ENCODE measurements at places on chromosomes 4 and X.

GRCh38 chr4:83362492-83363329, 28.1 kb upstream of the HPSE start:
- no peak overlapping the region for H3K27ac ChIP-seq
- no peak overlapping the region for H3K4me3 ChIP-seq
- H3K27me3 ChIP-seq: no peaks in the 10 kb centered on the region
- no peaks in the 10 kb centered on the region for H3K36me3 ChIP-seq

DNA sequence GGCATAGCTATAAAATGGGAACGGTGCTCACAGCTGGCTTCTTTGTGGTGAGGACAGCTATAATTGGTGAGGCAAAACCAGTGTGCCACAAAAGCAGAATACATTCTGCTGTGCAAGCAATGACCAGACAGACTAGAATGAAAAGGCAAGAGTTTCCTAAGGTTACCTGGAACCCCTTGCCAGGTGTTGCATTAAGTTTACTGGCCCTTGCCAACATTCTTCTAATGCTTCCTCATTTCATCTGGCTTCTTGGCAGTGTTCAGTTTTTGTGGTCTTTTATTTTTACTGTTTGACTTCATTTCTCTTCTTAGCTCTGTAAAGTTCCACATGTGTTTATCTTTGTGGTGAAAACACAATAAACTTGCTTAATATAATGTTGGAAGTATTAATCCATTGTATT, 131.4 kb downstream of the PTTG2 start:
- H3K4me3 ChIP-seq: no peak overlapping the region
- peaks cover 35% of the 10 kb centered on the region for H3K36me3 ChIP-seq
- no peak overlapping the region for H3K27ac ChIP-seq
- no peak for DNase-seq
- no peaks in the 10 kb centered on the region for H3K27me3 ChIP-seq

GRCh38 chr4:25900310-25900709, 13.7 kb upstream of the SMIM20 start:
- H3K4me1 ChIP-seq: no peaks in the 10 kb centered on the region
- no peak for DNase-seq
- H3K4me3 ChIP-seq: no peak overlapping the region
- H3K27me3 ChIP-seq: no peaks in the 10 kb centered on the region
- no peaks in the 10 kb centered on the region for H3K36me3 ChIP-seq
- H3K27ac ChIP-seq: no peak overlapping the region

DNA sequence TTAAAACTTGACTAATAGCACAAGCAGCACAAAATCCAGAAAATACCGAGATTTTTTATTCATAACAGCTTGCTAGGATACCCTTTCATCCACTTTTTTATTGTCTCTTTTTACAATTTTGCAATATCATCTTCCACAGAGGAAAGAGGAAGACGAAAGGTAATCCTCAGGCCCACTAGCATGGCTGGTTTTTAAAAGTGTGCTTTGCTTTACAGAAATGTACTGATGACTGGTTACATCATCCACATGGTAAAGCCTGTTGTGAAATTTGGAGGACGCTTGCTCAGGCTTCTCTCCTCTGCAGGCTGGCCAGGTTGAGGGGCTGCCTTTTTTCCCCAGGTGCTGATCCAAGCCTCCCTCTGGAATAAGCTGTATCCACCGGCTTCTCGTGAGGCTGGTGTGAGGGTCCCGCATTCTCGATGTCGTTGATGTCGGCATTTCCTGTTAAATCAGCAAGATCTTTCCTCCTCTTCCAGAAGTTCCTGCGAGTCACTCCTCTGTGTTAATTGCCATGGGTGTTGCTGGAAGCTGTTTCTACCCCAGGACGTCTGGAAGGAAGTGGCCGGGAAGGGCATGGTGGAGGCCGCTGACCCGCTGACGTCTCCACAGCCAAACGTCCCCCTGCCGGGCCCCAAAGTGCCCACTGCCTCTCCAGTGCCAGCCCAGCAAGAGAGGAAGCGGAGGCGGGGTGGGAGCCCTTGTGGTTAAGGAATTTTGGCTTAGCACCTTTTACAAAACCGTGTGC, 5.8 kb upstream of the DGKQ start:
- H3K4me1 ChIP-seq: no peaks in the 10 kb centered on the region
- no peaks in the 10 kb centered on the region for H3K27me3 ChIP-seq
- no peak overlapping the region for H3K4me3 ChIP-seq
- H3K36me3 ChIP-seq: no peaks in the 10 kb centered on the region
- no peak overlapping the region for H3K27ac ChIP-seq

DNA sequence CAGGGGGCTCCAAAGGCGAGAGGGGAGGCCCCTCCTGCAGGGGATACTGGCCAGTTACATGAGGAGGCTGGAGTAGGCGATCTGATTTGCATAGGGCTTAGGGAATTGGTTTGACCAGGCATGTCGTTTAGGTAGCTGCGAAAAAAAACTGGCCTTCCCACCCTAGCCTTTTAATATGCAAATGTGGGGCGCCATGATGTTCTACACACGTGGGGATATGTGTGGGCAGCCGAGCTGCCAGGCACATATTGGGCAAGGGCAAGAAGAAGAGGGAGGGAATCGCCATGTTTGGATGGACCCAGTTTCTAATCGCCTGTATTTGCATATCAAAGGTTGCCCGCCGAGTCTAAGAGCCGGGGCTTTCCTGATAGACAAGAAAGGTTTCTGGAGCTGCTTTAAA, 121.3 kb downstream of the PRKX start:
- no peaks in the 10 kb centered on the region for H3K36me3 ChIP-seq
- no peaks in the 10 kb centered on the region for H3K4me1 ChIP-seq
- no peaks in the 10 kb centered on the region for H3K27me3 ChIP-seq

- H3K36me3 ChIP-seq: no peaks in the 10 kb centered on the region
- H3K4me1 ChIP-seq: no peaks in the 10 kb centered on the region
- H3K4me3 ChIP-seq: no peak overlapping the region
- DNase-seq: no peak
- no peak overlapping the region for H3K27ac ChIP-seq
- H3K27me3 ChIP-seq: no peaks in the 10 kb centered on the region
These were observed 8.4 kb upstream of the PRSS12 start for GRCh38 chr4:118361192-118361591.

DNA sequence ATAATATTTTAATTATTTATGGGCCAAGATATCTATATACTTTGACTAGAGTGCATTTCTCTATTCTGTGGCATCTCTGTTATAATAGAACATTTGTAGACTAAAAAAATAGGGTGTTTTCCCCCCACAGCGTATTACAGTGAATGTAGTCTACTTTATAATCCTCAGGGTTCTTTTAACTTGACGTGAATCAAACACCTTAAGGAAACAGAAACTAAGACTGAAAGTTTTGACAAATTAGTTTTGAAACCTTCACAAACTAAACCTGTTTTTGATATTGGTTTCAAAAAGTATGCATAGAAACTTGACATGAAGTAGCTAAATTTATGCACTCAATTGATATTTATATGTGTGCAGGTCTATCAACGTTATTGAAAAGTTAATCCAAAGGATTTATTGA, 1963.1 kb upstream of the TENM3 start:
- H3K4me3 ChIP-seq: no peak overlapping the region
- no peak overlapping the region for H3K27ac ChIP-seq
- no peak for DNase-seq
